Calu3 (cell line): ENCODE measurements at places on chromosomes 11 and 22.

- no peak for DNase-seq
These were observed 123.8 kb downstream of the NECTIN1 start for GRCh38 chr11:119605137-119605665.

GRCh38 chr22:25403284-25403810, 161.1 kb upstream of the GRK3 start:
- DNase-seq: no peak

- DNase-seq: no peak
These were observed 13.8 kb downstream of the ADA2 start for GRCh38 chr22:17205432-17205831.

DNA sequence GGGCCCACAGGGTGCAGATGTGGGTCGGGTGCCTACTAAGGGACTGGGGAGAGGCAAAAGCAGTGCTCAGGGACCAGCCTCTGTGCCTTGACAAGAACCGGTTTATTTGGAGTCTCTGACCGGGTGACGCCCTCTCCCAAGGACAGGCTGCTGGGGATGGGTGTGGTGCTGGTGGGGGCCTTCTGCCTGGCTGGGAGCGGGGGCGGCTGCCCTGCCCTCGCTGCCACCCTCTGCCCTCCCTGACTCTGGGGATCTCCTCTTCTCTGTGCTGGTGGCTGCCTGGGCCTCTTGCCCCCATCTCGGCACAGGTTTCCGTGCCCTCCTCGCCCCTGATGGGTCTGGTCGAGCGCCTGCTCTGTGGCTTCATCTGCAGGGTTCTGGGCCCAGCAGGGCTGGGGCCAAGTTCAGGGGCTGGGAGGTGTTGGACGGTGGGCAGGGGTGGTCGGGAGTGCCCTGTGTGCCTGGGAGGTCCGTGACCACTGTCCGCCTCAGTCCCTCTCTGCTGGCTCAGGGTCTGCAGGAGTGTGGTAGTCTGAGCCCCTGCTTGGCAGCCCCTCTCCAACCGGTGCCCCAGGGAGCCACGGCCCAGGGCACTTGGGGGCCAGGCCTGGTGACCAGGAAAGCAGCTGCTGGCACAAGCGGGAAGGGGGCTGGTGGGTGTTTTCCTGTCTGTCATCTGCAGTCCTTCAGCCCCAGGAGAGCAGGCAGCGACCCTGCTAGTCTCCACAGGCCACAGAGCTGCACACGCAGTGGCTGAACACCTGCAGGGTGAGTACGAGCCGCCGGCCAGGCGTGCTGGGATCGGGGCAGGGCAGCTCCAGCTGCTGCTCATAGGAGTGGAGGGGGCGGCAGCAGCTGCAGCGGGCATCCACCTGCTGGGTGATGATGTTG, 23.5 kb downstream of the MUC6 start:
- DNase-seq: no peak
